ENCODE measurements at places on chromosomes 4 and X. TPM values are rescaled to one million over a fixed set of nuclear protein-coding genes. Genes with fewer than 3 reads are reported as not detected.

MAMLD1 gene
- 0.42 TPM for total RNA-seq

KDM5C gene
- total RNA-seq: 48.3 TPM

KLB gene
- 0.05 TPM for total RNA-seq

IGSF1 gene
- total RNA-seq: 0.94 TPM

PNMA6A gene
- 0.71 TPM for total RNA-seq

FAM156B gene
- total RNA-seq: 8.4 TPM

SPOCK3 gene
- 1.2 TPM for total RNA-seq

SLC9B1 gene
- 4.3 TPM for total RNA-seq

FAM184B gene
- 0.05 TPM for total RNA-seq

ARHGAP6 gene
- total RNA-seq: 0.71 TPM

OR13H1 gene
- total RNA-seq: not detected

SSX1 gene
- total RNA-seq: not detected

SPANXC gene
- total RNA-seq: 0.24 TPM

TLR10 gene
- 8.9 TPM for total RNA-seq

SSX2B gene
- total RNA-seq: not detected

DGKK gene
- under 0.01 TPM for total RNA-seq

GPRASP3 gene
- total RNA-seq: 3.1 TPM

CC2D2A gene
- 3.3 TPM for total RNA-seq

UGT2B10 gene
- 0.05 TPM for total RNA-seq

IGFBP7 gene
- 54.1 TPM for total RNA-seq

TMEM255A gene
- 3.3 TPM for total RNA-seq

ANXA10 gene
- total RNA-seq: 0.19 TPM

NDST3 gene
- total RNA-seq: 5.7 TPM

CPZ gene
- total RNA-seq: 0.94 TPM

KLKB1 gene
- 0.33 TPM for total RNA-seq

DGAT2L6 gene
- total RNA-seq: not detected

IL3RA gene
- total RNA-seq: 4.9 TPM

SASH3 gene
- total RNA-seq: 176 TPM

ANAPC10 gene
- total RNA-seq: 36.5 TPM

RADX gene
- 1.2 TPM for total RNA-seq

BEND2 gene
- not detected for total RNA-seq

WDR1 gene
- total RNA-seq: 166 TPM

PLA2G12A gene
- total RNA-seq: 8.2 TPM

EDA2R gene
- total RNA-seq: 2.2 TPM

F8A2 gene
- total RNA-seq: not detected

ANK2 gene
- 14.7 TPM for total RNA-seq

CLCN4 gene
- total RNA-seq: 2.2 TPM

ARSD gene
- 3.4 TPM for total RNA-seq
